Astrocyte of the spinal cord (primary cell): ENCODE measurements at places on chromosomes 12 and 14.
A peak's percentile ranks its signal among the peaks of the same experiment; 100 is the strongest.

- DNase-seq, result peak; percentile 47
Observed at GRCh38 chr12:57840726-57841125, 5.8 kb downstream of the CTDSP2 start.

- DNase-seq, result no peak
Observed at GRCh38 chr14:57058319-57058718, 210.4 kb downstream of the EXOC5 start.

DNA sequence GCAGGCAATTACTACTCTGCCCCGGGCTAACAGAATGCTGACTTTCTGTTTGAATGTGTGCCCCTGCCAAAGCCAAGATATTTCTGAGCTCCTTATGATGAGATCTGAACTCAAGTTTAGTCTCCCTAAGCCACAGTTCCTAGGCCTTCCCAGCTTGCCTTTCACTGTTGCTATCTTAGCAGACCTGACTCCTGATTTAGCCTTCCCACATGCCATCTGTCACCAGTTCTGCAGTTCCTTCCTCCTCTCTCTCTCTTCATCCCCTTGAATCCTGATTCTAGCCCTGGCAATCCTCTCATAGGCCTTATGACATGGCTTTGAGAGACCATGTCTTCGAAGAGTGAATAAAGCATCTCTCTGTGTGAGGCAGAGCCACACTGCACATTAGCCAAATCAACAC, 12.5 kb upstream of the SAMD4A start:
- no peak for DNase-seq

GRCh38 chr12:124488520-124488919, 78.9 kb downstream of the NCOR2 start:
- no peak for DNase-seq

DNA sequence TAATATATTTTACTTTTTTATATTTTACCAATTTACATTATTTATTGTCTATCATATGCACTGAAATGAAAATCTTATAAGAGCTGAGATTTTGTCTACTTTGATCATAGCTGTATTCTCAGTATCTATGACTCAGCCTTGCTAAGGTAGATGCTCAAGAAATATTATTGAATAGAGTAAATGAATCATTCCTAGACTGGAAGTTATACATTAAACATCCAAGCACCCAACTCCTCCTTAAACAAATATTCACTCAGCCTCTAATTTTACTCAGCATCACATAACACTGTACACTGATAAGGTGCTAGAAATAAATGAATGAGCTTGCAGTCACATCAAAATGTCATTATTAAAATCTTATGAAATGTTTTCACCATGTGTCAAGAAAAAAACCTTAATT, 1424.9 kb downstream of the LRFN5 start:
- DNase-seq, result no peak

- DNase-seq, result no peak
Observed at GRCh38 chr12:806200-806791, 53.9 kb downstream of the WNK1 start.

DNA sequence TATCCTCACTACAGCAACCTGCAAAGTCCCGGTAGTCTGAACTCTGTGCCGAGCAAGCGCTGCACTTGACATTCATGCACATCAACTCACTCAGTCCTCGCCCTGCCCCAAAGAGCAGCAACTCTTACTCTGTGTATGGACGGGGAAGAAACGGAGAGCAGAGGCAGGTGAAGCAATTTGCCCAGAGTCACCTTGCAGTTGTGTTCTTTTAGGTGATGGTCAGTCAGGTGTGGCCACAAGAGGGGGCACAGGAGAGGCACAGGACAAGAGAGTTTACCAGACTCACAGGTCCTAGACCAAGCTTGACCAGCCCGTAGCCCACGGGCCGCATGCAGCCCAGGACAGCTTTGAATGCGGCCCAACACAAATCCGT, 39.1 kb downstream of the TSPAN11 start:
- DNase-seq, result no peak
